ENCODE measurements at places on chromosomes 5 and 9. TPM values are rescaled to one million over a fixed set of nuclear protein-coding genes. Genes with fewer than 3 reads are reported as not detected.

The TMEM174 gene
- not detected for total RNA-seq

The PCDHA1 gene
- not detected for total RNA-seq

The BTNL3 gene
- not detected for total RNA-seq

The PCDHGB2 gene
- 1.2 TPM for total RNA-seq

The IFNA21 gene
- total RNA-seq, result not detected

The CSNK1G3 gene
- 28.4 TPM for total RNA-seq

The BTNL9 gene
- 2.5 TPM for total RNA-seq

The TMEFF1 gene
- total RNA-seq, result not detected

The PCA3 gene
- not detected for total RNA-seq

The DOK3 gene
- 3.3 TPM for total RNA-seq

The GABRA6 gene
- total RNA-seq, result not detected

The PFN3 gene
- not detected for total RNA-seq

The GPX3 gene
- total RNA-seq, result 125 TPM

The DDX4 gene
- total RNA-seq, result not detected

The PCDHA9 gene
- total RNA-seq, result 0.04 TPM

The DRD1 gene
- total RNA-seq, result not detected

The PRLR gene
- 7.6 TPM for total RNA-seq

The HAPLN1 gene
- not detected for total RNA-seq

The IRX4 gene
- total RNA-seq, result 10.3 TPM

The RPL7A gene
- total RNA-seq, result 2,377 TPM

The SPZ1 gene
- not detected for total RNA-seq

The NIPAL4 gene
- 31.2 TPM for total RNA-seq

The CNTRL gene
- 7.2 TPM for total RNA-seq

The FRMPD1 gene
- 0.04 TPM for total RNA-seq

The NEUROG1 gene
- total RNA-seq, result not detected

The NMUR2 gene
- not detected for total RNA-seq

The PCDHB3 gene
- 0.52 TPM for total RNA-seq

The BTNL8 gene
- total RNA-seq, result not detected

The SLC23A1 gene
- 0.28 TPM for total RNA-seq

The GPR151 gene
- not detected for total RNA-seq

The CCNO gene
- 2.2 TPM for total RNA-seq

The GRM6 gene
- not detected for total RNA-seq

The PGM5 gene
- 4.1 TPM for total RNA-seq

The CCL27 gene
- total RNA-seq, result 0.20 TPM

The ANKRD18B gene
- 10.0 TPM for total RNA-seq

The CDHR2 gene
- total RNA-seq, result not detected

The SH3TC2 gene
- total RNA-seq, result 3.4 TPM

The MELK gene
- total RNA-seq, result 18.7 TPM

The DMRT3 gene
- not detected for total RNA-seq

The MGAT4B gene
- total RNA-seq, result 72.1 TPM

The FRRS1L gene
- not detected for total RNA-seq

The FOXD1 gene
- total RNA-seq, result 0.88 TPM

The ACSL6 gene
- 0.08 TPM for total RNA-seq

The GARIN3 gene
- total RNA-seq, result not detected

The POLR1E gene
- 18.2 TPM for total RNA-seq

The ZNF483 gene
- 0.36 TPM for total RNA-seq

Measured in esophagus mucosa (tissue), 1 donor.